ENCODE measurements at places on chromosomes 1 and 21. TPM values are rescaled to one million over a fixed set of nuclear protein-coding genes. Genes with fewer than 3 reads are reported as not detected.

DNA sequence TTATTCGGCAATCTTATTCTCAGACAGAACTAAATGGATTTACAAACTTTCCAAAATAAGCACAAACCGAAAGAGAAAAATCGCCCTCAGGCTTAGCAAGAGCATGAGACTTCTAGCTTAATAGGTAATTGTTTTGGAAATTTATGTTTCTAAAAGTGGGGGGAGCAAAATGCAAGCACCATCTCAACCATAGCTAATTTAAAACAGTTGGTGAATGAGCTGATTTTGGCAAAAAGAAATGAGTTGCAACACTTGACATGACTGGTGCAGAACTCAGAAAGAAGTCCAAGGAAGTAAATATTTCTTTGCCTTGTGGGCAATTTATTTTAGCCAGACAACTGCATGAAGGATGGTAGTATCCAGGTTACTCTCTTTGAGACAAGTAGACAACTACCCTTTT lies 71.5 kb upstream of the PTGFR start:
- DNase-seq, result no peak

DNA sequence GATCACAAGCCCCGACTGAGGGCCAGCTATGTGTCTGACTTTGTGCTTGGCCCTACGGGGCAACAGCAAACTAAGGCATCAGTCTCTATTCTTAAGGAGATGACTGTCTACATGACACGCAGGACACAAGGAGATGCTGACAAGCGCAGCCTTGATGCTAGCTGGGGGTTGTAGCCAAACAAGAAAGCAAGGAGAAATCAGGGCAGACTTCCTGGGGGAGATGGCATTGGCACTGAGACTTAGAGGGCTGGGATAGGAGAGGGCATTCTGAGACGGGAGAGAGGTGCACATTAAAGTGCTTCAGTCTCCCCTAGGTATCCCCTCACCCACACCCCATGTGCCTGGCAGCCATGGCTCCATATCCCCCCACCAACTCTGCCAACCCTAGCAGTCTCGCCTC lies 210.8 kb upstream of the POU3F1 start:
- no peak for DNase-seq

GRCh38 chr1:15737324-15738319 lies 1.6 kb downstream of the SLC25A34 start:
- DNase-seq, result no peak

- no peak for DNase-seq
Observed at GRCh38 chr1:27314169-27314568, 7.8 kb upstream of the TMEM222 start.

DNA sequence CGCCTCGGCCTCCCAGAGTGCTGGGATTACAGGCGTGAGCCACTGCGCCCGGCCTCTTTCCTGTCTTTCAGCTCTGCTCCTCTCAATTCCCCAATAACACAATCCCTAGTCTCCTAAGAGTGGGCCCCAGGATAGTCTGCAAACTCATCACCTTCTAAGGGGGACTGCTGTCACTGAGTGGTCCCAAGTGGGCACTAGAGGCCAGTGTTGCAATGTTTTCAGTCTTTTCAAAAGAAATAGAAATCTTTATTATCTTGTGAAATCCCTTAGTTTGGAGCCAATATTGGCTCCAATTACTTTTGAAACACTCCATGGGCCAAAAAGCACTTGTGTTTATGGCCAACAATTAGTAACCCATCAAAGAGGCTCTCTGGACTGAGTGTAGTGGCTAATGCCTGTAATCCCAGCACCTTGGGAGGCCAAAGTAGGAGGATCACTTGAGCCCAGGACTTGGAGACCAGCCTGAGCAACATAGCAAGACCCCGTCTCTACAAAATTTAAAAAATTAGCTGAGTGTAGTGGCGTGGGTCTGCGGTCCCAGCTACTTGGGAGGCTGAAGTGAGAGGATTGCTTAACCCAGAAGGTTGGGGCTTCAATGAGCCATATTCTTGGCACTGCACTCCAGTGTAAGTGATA lies 28.6 kb upstream of the ZNF697 start:
- DNase-seq, result no peak

GRCh38 chr1:55955016-55955621 lies 624.2 kb downstream of the PLPP3 start:
- DNase-seq, result no peak

GRCh38 chr1:36590771-36591170 lies 108.1 kb upstream of the CSF3R start:
- no peak for DNase-seq

NHLH1 gene
- 0.62 TPM for total RNA-seq

PLD5 gene
- 1.4 TPM for total RNA-seq

PTGER3 gene
- total RNA-seq, result 1.2 TPM

NTNG1 gene
- 18.6 TPM for total RNA-seq

PDE4B gene
- total RNA-seq, result 77.8 TPM

SMCP gene
- not detected for total RNA-seq

Data from occipital lobe (tissue), 3 donors.